RPMI8226 (cell line): ENCODE measurements at places on chromosomes 7 and 10.

DNA sequence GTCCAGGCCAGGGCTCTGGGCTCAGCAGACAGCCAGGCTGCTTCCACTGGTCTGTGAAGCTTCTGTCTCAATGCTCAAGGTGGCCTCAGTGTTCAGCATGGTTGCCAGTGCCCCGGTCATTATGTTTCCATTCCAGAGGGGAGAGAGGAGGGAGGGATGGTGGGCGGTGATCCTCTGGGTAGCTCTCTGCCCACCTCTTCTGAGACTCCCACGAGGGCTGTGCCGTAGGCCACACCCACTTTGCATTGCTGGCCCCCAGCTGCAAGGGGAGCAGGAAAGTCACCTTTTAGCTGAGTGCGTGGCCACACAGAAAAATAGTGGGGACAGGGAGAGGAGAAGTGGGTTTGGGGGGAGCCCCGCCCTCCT is 42.5 kb downstream of the FOXK1 start:
- DNase-seq, result no peak

DNA sequence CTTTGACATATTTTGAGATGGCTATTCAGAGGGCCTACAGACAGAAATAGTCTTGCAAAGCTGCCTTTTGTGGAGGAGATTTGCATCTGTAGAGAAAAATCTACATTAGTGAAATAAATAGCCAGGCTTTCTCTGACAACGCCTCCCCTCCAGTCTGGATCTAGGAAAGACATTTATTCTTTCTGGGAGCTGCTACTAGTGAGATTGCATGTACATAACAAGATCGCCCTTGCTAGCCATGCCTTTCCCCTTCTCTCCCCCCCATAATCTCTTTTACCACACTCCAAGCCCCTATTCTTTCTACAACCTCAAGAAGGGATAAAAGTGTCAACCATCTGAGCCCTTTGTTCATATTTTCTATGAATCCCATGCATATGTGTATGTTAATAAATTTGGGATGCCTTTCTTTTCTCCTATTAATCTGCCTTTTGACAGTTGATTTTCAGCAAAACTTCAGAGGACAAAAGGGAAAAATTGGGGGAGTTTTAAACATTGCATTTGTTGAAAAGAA is 194.2 kb downstream of the SNX13 start:
- no peak for DNase-seq

- DNase-seq, result no peak
Observed at GRCh38 chr7:141738592-141739013, 445 bp downstream of the SSBP1 start.

GRCh38 chr10:45424668-45425404 is 50.8 kb downstream of the ALOX5 start:
- no peak for DNase-seq

DNA sequence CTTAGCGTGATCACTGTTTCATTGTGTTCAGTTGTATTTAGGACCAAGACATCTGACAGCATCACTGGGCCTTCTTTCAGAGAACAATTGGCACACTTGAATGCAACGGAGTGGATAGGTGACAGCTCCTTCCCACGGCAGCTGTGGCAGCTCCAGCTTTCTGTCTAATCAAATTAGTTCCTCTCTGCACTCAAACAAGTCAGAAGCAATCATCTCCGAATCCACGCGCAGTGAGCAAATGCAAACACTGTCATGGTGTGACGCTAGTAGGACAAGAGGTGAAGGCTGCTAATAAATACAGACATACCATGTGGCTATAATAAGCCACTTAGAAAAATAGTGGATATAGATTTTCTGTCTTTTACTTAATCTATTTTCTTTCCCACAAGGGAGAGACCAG is 542.4 kb downstream of the ACTR3B start:
- no peak for DNase-seq

GRCh38 chr7:50531401-50531911 is 33.7 kb downstream of the DDC start:
- peak; percentile 5 for DNase-seq

DNA sequence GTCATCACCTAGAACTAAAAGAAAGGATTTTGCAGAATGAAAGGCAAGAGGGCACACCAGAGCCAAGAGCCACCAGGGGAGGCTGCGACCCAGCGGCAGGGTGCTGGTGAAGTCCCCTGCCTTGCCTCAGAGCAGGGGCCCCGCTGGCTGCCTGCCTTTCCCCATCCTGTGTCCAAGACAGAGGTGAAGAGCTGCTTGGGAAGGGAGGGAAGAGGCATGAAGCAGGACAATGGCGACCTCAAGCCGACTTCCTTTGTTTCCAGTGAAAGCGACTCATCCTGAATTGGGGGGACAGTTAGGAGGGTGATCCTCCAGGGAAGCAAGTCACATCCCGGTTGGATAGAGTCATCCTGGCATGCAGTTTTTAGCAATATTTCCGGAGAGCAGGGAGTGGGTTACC is 255.5 kb upstream of the YAE1 start:
- DNase-seq, result no peak

- no peak for DNase-seq
Observed at GRCh38 chr7:34036972-34037792, 131.8 kb downstream of the BMPER start.

DNA sequence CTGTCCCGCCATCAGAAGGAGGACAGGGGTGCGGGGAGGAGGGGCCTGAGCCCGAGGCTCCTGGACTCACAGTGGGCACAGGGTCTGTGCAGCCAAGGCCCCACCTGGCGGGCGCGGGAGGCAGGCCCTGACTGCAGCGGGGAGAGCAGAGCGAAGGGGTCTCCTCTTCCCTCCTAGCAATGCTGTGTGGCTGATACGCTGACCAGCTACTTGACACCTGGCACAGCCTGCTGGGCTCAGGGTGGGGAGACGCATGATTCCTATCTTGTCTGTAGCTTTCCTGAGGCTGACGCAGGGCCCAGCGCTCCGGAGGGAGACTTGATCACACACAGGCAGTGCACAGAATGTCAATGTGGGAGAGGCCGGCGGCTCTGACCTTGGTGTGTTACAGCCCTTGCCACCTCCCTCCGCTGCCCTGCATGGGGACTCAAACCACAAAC is 174.9 kb downstream of the ELFN1 start:
- DNase-seq, result no peak

- DNase-seq, result no peak
Observed at GRCh38 chr10:131852176-131852822, 48.5 kb upstream of the PPP2R2D start.

DNA sequence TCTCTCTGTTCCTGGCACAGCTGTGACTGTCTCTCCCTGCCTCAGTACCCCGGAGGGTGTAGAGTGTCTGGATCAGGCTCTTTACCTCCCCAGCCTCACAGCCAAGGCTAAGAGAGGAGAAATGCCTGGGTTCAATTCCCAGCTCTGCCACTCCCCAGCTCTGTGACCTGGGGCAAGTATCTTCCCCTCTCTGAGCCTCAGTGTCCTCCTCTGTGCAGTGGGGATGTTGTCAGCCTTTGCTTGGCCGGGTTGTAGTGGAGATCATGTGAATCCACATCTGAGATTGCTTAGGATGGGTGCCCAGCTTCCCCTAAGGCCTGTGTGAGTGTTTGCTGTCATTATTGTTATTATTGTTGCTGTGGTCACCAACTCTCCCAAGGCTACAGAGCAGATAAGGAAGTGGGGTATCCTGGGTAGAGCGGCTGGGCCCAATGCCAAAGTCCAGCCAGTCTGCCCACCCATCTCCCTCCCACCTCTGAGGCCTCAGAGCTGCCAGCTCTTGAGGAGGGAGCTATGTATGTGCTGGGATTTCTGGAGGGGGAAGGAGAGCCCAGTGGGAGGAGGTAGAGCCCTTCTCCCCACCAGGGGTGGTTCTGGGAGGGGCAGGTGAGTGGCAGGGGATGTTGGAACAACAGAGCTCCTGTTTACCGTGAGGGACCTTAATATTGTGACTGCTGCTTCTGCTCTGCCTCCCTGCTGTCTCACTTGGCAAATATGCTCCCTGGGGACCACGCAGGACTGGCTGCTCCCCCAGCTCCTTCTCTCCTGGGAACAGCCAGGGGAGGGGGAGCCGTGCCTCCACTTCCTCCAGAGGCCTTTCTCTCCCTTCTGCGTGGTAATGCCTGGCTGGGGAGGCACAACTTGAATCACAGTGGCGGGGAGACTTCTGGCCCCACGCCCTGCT is 170.5 kb downstream of the RPS24 start:
- no peak for DNase-seq

DNA sequence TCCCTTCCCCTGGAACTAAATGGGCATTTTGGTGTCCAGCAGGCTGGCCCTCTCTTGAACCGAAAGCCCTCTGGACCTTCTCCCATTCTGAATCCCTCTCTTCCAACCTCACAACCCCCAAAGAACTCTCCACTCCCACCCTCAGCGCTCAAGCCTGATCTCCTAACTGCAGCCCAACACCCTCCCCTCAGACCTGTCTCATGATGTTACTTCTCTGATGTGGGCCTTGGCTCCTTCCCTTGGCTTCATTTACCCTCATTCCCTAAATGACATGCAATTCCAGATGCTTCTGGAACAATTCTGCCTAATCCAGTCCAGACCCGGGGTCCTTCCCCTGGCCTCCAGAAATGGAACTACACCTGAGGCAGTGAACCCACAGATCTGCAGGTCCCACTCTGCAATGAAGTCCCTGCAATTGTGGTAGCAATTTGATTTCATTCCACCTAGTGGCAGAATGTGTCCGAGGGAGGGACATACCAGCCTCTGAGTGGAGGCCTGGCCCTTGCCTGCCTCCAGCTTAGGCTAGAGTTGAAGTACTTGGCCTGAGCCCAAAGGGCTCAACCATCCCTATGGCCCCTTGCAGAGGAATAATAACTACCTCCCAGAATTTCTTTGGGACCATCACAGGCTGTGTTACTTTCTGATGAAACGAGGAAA is 4.1 kb upstream of the CEP41 start:
- no peak for DNase-seq

DNA sequence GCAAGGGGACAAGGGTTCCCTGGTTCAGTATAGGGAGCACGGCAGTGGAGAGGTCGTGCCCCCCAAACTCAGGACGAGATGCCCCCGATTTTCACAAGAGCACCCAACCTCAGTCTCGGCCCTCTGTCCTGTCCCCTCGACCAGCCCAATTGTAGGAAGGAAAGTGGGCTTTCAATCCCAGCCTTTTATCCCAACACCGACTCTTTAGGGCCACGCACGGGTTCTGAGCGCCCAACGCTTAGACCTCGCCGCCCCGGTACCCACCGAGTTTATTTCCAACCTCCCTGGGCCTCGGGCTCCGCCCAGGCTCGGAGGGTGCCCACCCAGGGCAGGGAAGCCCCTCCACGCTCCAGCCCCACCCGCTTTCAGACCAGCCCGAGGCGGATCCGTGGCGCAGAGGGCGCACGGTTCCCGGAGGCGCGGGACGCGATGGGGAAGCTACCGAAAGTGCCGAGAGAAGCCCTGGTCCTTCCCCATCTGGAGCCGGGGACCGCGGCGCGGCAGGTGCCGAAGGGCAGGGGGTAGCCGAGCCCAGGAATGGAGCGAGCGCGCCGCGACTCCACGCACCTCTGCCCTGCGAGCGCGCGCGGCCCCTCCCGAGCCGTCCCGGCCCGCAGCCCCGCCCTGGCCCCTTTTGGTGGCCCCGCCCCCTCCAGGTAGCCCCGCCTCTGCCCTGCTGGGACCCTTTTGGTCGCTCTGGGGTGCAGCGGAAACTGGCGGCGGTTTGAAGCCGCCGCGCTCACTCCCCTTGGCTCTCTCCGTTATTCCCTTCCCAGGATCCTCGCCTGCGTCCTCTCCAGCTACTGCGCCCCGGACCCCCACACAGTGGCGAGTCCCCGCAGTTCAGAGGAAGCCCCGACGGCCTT is 20.4 kb downstream of the GRID2IP start:
- DNase-seq, result peak; percentile 60

- no peak for DNase-seq
Observed at GRCh38 chr10:100081075-100082001, at the start of gene CPN1. TSS of gene CPN1 (minus strand) at chr10:100081869. CDS start at chr10:100081625, 244 bp downstream.

GRCh38 chr10:125878957-125879835 is 1.9 kb downstream of the DHX32 start:
- no peak for DNase-seq

DNA sequence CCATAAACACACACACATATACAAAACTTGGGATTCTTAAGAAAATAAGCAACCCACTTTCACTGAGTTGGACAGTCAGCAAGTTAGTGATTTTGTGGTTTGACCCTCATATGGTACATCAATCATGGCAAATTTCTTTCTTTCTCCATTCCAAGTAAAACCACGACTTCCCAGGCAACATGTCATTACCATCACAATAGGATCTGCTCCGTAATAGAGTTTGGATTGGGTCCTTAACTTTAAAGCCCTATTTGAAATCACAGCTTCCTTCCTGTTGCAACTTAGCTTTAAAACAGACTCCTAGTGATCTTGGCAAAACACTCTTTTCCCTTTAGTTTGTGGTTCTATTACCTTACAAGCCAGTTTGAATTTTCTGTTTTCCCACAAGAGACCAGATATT is 483.6 kb downstream of the INHBA start:
- no peak for DNase-seq

GRCh38 chr10:55426138-55426537 is 625.1 kb upstream of the PCDH15 start:
- DNase-seq, result no peak

- DNase-seq, result no peak
Observed at GRCh38 chr10:129545261-129545660, 78.2 kb downstream of the MGMT start.

GRCh38 chr7:69893906-69894305 is 295.6 kb downstream of the AUTS2 start:
- peak; percentile 26 for DNase-seq

- DNase-seq, result no peak
Observed at GRCh38 chr7:68439897-68440296, 1158.4 kb upstream of the AUTS2 start.

DNA sequence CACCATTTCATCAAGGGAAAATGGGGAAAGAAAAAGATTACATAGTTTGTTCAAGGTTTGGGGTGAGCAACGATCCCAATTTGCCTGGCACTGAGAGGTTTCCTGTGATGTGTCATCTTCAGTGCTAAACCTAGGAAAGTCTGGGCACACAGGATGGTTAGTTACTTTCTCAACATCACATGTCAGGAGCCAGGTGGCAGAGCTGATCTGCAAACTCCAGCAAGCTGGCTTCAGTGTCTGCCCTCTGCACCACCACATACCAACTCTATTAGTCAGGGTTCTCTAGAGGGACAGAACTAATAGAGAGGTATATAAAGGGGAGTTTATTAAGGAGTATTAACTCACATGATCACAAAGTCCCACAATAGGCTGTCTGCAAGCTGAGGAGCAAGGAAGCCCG is 11.3 kb downstream of the ADAM12 start:
- no peak for DNase-seq

- DNase-seq, result no peak
Observed at GRCh38 chr10:11462071-11462470, 149.4 kb downstream of the USP6NL start.
